ENCODE measurements at places on chromosomes 12 and 14. TPM values are rescaled to one million over a fixed set of nuclear protein-coding genes. Genes with fewer than 3 reads are reported as not detected.

Gene ACOT4
- 1.5 TPM for total RNA-seq

Gene CLEC4C
- not detected for total RNA-seq

Gene CEBPE
- 0.69 TPM for total RNA-seq

Gene CRADD
- total RNA-seq: 16.0 TPM

Gene SIX6
- not detected for total RNA-seq

Gene BICDL1
- total RNA-seq: 143 TPM

Gene CCDC197
- not detected for total RNA-seq

All from CD4-positive, alpha-beta memory T cell (primary cell).